ENCODE measurements at places on chromosomes 1 and 21. TPM values are rescaled to one million over a fixed set of nuclear protein-coding genes. Genes with fewer than 3 reads are reported as not detected.
A peak's percentile ranks its signal among the peaks of the same experiment; 100 is the strongest.

The CD5L gene
- total RNA-seq, result not detected

DNA sequence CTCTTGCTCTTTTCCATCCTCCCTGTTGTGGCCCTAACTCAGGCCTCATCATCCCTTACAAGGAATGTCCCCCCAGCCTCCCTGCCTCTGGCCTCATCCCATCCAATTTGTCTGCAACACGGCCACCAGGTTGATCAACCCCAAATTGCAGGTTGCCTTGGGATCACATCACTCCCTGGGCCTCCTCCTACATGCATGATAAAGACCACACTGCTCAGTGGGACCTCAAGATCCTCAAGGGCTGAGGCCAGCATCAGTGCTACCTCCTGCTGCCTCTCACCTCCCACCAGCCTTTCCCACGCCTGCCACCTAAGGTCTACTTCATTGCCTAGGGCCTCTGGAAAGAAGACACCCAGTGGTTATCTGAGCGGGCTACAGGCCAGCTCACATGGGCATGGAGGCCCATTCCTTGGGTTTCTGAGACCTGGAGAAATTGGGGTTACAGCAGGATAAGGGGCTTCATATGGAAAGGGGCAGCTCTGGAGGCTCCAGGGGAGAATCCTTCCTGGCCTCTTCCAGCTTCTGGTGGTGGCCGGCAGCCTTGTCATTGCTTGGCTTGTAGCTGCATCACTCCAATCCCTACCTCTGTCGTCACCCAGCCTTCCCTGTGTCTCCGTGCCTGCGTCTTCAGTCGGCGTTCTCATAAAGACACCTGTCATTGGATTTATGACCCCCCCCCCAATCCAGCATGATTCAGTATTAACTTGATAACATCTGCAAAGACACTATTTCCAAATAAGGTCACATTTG is 60.5 kb downstream of the KLHDC7A start:
- no peak for DNase-seq

DNA sequence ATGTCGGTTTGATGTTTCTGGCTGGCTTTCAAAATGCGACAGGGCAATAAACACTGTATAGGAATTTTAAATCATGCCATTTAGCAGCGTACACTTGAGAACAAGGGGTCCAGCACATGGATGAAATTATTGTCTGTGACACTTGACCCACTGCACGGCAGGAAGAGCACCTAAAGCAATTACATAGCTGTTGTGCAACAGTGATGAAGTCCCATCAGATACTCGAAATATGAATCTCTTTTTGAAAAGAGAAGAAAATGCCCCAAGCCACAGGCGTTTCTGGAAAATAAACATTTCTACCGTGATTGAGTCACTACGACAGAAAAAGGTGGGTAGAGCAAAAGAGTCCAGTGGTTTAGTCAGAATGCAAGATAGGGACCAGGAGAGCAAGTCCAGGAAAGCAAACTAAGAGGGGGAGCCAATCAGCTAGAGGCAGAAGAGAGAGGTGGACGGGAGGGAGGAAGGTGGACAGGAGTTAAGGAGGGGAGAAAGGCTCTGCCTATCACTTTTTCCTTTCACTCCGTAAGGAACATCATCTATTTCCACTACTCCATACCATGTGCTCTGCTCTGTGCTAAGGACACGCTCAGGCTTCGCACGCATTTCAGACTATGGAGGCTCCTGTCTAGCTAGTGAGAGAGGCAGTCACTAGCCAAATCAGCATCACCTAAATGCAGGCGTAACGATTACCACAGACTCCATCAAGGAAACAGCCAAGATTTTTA is 6.4 kb downstream of the DSCAM start:
- no peak for DNase-seq

- DNase-seq, result no peak
Observed at GRCh38 chr1:64368344-64368743, 101.6 kb upstream of the CACHD1 start.

The CITED4 gene
- 36.8 TPM for total RNA-seq

DNA sequence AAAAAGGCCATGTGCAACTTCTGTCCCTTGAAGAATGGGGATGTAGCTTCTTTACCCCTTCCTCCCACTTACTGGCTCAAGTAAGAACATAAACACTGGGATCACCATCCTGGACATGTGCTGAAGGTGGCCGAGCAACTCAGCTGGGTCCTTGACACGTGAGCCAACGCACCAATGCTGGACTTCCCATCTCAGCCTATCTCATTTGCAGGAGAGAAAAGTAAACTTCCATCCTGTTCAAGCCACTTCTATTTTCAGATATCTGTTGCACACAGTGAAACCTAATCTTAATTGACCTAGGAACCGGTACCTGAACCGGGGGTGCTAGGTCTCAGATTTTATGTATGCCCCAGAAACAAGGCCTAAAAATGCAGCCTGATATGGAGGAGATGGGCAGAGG is 75.3 kb downstream of the HLCS start:
- DNase-seq, result no peak

GRCh38 chr21:42405064-42406013 is 1.6 kb downstream of the UBASH3A start:
- no peak for DNase-seq

DNA sequence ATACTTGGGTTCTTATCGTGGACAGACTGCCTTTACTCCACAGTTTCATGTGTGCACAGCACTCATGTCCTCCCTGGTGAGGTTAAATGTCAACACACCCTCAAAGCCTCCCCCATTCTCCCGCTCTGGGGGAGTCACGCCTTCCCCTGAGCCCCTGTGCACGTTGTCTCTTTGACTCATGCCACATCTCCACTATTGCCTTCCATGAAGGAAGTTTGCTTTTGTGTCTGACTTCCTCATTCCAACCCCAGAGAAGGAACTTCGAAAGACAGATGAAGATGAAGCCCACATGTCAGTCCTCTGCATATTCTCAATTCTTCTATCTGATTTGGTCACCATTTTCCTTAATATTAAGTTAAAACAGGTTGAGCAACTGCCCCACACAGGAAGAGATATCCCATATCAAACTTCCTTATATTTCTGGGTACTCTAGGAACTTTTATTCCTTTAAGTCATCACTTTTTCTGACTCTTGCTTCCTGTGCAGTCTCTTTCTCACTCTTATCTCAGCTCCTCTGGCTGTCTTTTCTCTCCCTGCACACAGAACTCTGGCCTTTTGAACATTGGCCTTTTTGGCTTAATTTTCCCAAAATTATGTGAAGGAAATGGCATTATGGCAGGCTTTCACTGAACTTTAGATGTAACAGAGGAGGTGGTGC is 41.5 kb downstream of the C4BPA start:
- no peak for DNase-seq

The TCHHL1 gene
- not detected for total RNA-seq

DNA sequence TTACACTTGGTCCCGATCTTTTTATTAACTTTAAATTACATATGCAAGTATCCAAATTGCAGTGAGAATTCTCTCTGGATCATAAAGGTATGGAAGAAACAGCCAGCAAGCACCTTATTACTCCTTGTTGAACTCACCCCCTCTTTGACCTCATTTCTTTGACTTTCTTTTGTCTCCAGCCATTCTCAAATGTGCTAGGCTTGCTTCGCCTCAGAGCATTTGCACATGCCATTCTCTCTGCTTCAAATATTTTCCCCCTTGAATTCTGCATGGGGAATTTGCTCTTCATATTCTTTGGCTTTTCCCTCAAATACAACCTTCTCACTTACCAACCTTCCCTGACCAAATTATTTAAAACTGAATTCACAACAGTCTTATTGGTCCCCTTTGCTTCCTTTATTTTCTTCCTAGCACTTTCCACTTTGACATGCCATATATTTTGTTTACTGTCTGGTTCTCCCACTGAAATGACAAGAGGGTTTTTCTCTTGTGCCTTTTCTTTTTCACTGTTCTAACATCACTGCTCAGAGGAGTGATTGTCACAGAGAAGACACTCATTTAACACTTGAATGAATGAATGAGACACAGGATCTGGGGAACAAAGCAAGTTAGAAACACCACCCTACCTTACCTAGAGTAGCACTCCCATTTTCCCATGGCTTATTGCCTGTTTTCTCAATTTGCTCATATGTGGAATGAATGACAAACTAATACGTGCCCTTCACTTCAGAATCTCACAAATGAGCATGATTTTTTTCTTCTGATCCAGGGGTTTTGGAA is 1.4 kb upstream of the PGBD2 start:
- DNase-seq, result no peak

DNA sequence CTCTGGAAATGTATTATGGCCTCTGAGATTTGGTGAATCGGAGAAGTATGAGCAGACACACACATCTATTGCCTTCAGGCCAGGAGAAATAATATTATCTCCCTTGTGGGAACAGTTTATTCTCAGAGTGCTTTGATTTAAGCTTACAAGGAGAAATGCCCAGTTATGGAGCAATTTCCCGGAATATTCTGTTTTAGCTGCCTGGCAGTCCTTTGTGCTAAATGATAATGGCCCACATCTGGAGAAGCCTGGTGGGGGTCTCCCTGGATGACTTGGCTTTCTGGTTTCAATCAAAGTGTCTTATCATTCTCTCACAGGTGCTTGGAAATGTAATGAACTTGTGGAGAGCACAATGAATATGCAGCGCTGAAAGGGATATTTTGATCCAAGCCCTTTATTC is 389.6 kb upstream of the USP24 start:
- DNase-seq, result no peak

DNA sequence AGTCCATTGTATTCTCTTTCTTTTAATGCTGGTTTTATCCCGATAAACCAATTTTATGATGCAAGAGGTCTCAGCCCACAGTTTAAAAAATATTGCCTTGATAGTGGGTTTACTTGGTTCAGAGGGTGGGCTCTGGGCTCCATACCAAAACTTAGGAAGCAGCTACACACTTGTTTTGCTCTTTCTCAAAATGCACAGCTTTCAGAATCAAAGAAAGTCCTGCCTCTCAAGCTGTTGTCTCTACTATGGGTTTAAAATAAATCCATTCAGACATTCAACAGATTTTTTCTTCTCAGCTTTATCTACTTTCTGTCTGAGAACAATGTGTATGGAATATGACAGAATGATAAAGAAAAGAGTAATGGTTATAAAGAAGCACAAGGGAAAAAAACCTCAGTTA is 14.8 kb upstream of the HHAT start:
- DNase-seq, result no peak

DNA sequence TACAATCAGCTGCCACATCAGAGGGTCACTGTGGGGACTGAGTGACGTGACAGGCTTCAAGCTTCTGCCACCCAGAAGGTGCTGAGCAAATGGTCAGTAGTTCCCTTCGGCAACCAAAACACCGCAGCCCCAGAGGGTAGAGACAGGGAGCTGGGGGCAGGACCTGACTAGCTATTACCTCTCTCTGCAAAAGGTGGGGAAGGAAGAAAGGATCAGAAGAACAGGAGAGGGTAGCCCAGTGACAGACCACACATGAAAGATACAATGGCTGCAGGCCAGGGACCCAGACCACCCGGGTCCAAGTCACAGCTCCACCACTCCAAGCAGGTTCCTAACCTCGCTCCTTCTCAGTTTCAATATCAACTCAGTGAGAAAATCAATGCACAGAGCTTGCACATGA is 377.1 kb downstream of the NPHP4 start:
- DNase-seq, result no peak

The FAAH gene
- 4.6 TPM for total RNA-seq

DNA sequence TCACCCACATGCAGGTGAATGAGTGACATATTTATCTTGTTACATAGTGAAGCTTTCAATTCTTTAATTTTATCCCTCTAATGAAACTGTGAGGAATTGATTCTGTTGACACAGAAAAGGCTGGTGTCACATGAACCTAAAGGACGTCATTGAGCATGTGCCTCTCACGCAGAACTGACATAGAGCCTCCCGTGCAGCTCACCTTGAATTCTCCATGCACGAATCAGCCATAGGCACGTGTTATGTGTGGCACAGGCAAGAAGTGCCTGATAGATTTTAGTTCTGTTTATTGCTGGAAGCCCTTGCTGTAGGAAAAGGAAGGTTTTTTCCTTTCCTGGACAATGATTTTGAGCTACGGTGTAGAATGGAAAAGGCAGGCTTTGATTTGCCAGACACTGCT is 11.3 kb downstream of the ADARB1 start:
- no peak for DNase-seq

GRCh38 chr1:1996207-1996651 is 7.4 kb downstream of the CFAP74 start:
- no peak for DNase-seq

DNA sequence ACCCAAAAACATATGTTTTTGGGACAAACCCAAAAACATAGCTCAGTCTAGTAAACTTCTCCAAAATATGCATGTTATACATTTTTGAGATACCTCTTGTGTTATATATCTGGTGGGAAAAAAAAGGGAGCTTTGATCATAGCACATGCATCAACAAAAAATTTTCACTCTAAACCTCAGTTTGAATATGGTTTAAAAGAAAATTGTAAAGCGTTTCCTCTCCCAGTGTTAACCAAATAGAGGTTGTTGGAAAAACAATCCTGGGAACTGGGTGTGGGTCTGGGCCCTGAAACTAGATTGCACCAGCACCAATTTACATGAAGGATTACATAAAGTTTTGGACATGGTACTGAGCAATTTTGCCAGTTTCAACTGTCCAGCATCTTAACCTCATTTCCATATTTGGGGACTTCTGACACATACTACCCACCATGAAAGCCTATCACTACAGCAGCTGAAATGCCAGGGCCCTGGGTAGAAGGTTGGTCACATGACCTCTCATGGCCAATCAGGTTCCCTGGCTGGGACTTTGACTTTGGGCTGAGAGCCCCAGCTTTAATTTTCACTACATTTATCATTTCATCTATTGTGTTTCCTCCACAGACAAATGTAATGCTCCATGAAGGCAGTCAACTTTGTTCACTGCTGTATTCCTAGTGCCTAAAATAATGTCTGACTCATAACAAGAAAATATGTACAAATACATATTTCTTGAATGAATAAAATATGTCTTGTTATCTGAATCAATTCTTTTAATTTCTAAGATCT is 150.7 kb downstream of the SETD4 start:
- DNase-seq, result no peak

GRCh38 chr1:12617511-12617900 is 504 bp downstream of the DHRS3 start:
- peak; percentile 51 for DNase-seq

GRCh38 chr1:212267017-212267416 is 18.2 kb upstream of the PPP2R5A start:
- DNase-seq, result no peak

The PRR9 gene
- total RNA-seq, result not detected

DNA sequence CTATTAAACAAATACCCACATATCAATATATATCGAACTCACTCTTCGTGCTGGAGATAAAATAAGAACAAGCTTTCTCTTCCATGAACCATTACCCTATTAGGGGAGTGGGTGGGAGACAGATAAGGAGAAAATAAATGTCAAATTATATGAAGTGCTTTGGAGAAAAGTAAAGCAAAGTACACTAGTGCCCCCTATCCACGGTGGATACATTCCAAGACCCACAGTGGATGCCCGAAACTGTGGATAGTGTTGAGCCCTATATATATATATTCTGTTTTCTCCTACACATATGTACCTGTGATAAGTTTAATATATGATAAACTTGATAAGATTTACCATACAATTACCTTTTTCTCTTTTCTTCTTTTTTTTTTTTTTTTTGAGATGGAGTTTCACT is 54.6 kb downstream of the FH start:
- no peak for DNase-seq

The LIN9 gene
- total RNA-seq, result 2.3 TPM

GRCh38 chr1:6515771-6516170 is 24.3 kb upstream of the PLEKHG5 start:
- DNase-seq, result no peak

- DNase-seq, result no peak
Observed at GRCh38 chr1:154711416-154711815, 103.4 kb upstream of the ADAR start.

The CDCA8 gene
- 1.1 TPM for total RNA-seq

Measured in naive thymus-derived CD4-positive, alpha-beta T cell (primary cell).